ENCODE measurements at places on chromosomes 12 and 14. TPM values are rescaled to one million over a fixed set of nuclear protein-coding genes. Genes with fewer than 3 reads are reported as not detected.

- H3K27me3 ChIP-seq, result no peaks in the 10 kb centered on the region
- no peaks in the 10 kb centered on the region for H3K36me3 ChIP-seq
- peaks cover 15% of the 10 kb centered on the region for H3K4me1 ChIP-seq
- no peak for DNase-seq
- no peak overlapping the region for H3K4me3 ChIP-seq
These were observed 51.9 kb downstream of the RASSF8 start for GRCh38 chr12:26010293-26010821.

GRCh38 chr12:47808050-47808449 lies 11.7 kb downstream of the HDAC7 start:
- H3K36me3 ChIP-seq, result no peaks in the 10 kb centered on the region
- H3K4me3 ChIP-seq, result no peak overlapping the region
- no peaks in the 10 kb centered on the region for H3K27me3 ChIP-seq
- peak; percentile 83 for DNase-seq
- H3K4me1 ChIP-seq, result peaks cover 15% of the 10 kb centered on the region
- H3K27ac ChIP-seq, result peak overlapping the region; percentile 24

DNA sequence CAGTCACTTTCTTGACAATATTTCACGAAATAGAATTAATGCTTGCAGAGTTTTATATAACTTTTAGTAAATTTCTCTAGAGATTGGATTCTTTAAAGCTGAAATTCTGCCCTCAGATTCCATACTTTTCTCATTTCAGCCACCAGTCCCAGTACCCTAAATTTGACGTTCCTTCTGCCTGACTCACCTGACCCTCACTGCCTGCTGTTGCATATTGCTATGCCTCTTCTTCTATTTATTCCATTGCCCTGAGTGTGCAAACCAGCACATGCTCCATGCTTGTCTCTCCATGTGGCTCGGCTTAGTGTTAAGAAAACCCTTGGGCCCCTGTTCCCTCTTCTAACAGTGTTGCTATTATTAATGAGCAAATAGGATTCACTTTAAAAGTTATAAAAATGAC lies 533.3 kb downstream of the LRFN5 start:
- H3K27me3 ChIP-seq, result no peaks in the 10 kb centered on the region
- H3K27ac ChIP-seq, result no peak overlapping the region
- no peak for DNase-seq
- no peak overlapping the region for H3K4me3 ChIP-seq

DNA sequence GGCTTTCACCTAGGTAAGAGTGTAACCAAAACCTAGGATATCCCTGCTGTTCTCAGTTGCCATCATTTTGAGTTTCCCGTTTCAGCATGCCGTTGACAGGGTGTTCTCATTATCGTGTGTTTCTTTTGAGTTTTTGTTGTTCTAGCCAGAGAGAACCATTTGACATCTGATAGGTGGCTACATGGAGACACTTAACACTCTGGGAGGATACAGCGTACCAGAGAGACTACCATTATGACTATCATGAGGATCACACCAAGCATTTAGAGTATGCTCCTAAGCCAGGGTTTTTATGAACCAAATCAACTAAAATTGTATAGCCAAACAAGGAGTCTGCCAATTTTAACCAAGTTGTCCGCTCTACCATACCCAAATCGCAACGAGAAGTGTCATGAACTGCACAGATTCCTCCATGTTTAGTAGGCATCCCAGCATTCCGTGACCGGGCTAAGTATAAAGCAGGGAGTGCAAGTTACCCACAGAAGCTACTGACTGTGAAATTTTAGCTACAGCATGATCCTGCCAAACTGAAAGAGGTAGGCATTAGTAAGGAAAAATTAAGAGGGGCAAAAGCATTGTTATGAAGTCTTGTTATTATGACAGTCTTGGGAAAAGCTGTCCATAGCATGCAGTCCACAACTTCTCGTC lies 48.8 kb downstream of the MARK3 start:
- H3K4me3 ChIP-seq, result no peak overlapping the region
- H3K36me3 ChIP-seq, result no peaks in the 10 kb centered on the region
- no peak for DNase-seq
- H3K4me1 ChIP-seq, result peaks cover 6% of the 10 kb centered on the region
- H3K27me3 ChIP-seq, result no peaks in the 10 kb centered on the region
- H3K27ac ChIP-seq, result peak overlapping the region; percentile 38

- no peaks in the 10 kb centered on the region for H3K27me3 ChIP-seq
- no peaks in the 10 kb centered on the region for H3K4me1 ChIP-seq
- no peaks in the 10 kb centered on the region for H3K36me3 ChIP-seq
- H3K27ac ChIP-seq, result no peak overlapping the region
- no peak overlapping the region for H3K4me3 ChIP-seq
These were observed 376.7 kb downstream of the ZFP36L1 start for GRCh38 chr14:68416171-68416570.

GRCh38 chr12:79397609-79398008 lies 293.2 kb downstream of the PAWR start:
- H3K4me1 ChIP-seq, result peaks cover 1% of the 10 kb centered on the region
- no peaks in the 10 kb centered on the region for H3K36me3 ChIP-seq
- no peaks in the 10 kb centered on the region for H3K27me3 ChIP-seq
- no peak overlapping the region for H3K27ac ChIP-seq

GRCh38 chr12:9741726-9742125 lies 8.8 kb upstream of the CLECL1 start:
- H3K4me3 ChIP-seq, result no peak overlapping the region
- H3K27ac ChIP-seq, result no peak overlapping the region
- no peaks in the 10 kb centered on the region for H3K27me3 ChIP-seq
- H3K4me1 ChIP-seq, result no peaks in the 10 kb centered on the region
- H3K36me3 ChIP-seq, result no peaks in the 10 kb centered on the region

- peak; percentile 38 for DNase-seq
- H3K36me3 ChIP-seq, result no peaks in the 10 kb centered on the region
- H3K4me3 ChIP-seq, result no peak overlapping the region
- no peaks in the 10 kb centered on the region for H3K27me3 ChIP-seq
These were observed 53.5 kb upstream of the BEGAIN start for GRCh38 chr14:100640471-100641273.

DNA sequence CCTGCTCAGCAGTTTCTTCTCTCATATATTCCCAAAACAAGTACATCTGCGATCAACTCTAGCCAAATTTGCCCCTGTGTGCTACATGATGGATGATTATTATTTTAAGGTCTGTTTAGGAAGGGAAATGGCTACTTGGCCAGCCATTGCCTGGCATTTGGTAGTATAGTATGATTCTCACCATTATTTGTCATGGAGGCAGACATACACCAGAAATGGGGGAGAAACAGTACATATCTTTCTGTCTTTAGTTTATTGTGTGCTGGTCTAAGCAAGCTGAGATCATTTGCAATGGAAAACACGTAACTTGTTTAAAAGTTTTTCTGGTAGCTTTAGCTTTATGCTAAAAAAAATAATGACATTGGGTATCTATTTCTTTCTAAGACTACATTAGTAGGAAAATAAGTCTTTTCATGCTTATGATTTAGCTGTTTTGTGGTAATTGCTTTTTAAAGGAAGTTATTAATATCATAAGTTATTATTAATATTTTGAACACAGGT lies 45.5 kb downstream of the EID3 start:
- peaks cover 17% of the 10 kb centered on the region for H3K36me3 ChIP-seq
- DNase-seq, result no peak

DNA sequence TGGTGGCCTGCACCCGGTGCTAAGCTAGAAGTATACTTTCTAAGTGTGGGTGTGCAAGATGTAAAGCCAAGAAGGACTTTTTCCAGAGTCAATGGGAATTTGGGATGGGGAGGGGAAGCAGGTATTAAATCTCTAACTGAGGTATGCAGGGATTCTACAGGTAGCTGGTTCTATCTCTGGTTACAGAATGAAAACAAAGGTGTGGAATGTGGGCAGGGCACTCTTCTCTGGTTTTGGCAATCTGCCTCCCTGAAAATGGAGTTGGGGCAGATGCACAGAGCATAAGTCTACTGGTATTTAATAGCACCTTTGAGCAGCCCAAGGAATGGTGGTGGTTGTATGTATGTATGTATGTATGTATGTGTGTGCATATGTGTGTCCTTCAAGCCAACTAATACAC lies 66.7 kb upstream of the PPP1R12A start:
- DNase-seq, result no peak
- no peaks in the 10 kb centered on the region for H3K36me3 ChIP-seq
- no peak overlapping the region for H3K27ac ChIP-seq
- H3K27me3 ChIP-seq, result no peaks in the 10 kb centered on the region
- no peak overlapping the region for H3K4me3 ChIP-seq

DNA sequence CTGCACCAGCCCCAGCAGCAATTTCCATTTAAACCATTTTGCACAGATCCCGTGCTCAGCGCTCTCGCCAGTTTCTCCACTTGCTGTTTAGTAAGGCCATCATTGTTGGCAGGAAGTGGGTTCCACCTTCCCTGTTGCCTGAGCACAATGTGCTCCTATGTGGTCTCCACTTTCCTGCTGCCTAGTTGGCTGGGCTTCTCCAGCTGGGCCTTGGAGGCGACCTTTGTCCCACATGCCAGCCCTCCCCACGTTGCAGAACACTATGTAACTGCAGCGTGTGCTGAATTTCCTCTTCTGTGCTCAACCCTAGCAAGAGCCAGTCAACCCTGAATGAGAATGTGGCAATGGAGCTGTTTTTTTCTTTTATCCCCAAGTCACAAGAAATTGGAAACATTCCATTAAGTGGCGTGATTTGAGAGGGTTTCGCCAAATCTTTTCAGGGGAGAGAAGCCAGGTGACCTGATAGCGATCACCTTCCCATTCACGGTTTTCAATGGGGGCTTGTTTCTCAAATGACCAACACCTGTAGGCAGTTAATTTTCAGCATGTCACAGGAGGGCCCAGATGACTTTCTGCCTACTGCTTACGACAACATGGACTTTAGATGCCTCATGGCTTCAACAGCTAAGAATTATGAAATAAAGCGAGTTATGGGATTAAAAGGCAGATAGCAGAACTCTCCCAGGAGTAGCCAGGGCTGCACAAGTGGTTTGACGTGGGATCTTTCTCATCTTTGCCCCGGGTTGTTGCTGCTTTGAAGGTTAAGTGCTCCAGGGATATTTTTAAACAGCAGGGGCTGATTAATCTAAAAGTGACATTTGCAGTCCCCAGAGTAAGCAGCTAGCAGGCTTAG lies at the start of gene ACACB:
Gene ACACB (plus strand): TSS at position 830 of the 853 bp plus-strand sequence. CDS start 22,819 bp downstream, outside the sequence.
- no peak within 1 kb of the TSS for H3K27ac ChIP-seq
- no peak within 1 kb of the TSS for H3K4me3 ChIP-seq
- no peaks in the 10 kb centered on the region for H3K27me3 ChIP-seq
- H3K4me1 ChIP-seq, result no peaks in the 10 kb centered on the region

DNA sequence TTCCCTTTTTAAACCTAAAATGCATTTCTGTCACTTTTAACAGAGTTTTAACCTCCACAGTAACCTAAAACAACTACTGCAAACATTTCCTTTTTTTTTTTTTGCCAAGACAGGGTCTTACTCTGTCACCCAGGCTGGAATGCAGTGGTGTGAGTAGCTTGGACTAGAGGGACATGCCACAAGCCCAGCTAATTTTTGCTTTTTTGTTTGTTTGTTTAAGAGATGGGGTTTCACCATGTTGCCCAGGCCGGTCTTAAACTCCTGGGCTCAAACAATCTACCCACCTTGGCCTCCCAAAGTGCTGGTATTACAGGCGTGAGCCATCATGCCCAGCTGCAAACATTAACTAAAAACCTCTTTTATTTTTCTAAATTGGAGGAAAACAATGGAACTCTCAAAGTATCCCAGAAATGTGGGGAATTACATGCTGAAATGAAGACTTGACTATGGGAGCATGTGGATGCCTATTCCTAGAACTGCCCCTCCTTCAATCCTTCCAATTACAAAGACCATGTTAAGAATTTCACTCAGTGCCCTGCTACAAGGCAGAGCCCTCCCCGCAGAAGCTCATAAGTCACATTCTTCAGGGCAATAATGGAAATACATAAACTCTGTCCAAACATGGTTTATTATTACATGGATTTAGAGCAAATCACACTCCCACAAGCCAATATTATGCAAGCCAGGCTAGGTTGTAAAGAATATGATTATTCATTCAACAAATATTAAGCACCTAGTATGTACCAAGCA lies 66.9 kb downstream of the C12orf56 start:
- no peak for DNase-seq
- no peaks in the 10 kb centered on the region for H3K4me1 ChIP-seq
- H3K36me3 ChIP-seq, result no peaks in the 10 kb centered on the region
- no peak overlapping the region for H3K4me3 ChIP-seq
- H3K27ac ChIP-seq, result no peak overlapping the region
- no peaks in the 10 kb centered on the region for H3K27me3 ChIP-seq

DNA sequence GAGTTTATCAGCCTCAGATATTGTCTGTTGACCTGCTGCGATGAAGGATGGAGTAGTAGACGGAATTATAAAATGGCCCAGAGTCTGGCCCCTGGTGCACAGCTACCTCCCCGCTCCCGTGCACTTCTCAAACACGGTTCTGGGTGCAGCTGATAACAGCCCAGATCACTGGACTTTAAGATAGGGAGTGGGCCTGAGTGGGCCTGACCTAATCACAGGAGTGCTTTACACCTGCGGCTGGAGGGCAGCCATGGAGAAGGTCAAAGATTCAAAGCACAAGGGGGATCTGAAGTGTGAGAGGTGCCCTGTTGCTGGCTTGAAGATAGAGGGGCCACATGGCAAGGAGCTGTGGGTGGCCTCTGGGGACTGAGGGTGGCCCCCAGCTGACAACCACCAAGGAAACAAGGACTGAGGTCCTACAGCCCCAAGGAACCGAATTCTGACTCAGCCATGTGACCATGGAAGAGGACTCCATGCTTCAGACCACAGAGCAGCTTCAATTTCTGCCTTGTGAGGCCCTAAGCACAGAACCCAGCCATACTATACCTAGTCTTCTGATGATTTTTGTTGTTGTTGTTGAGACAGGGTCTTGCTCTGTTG lies 113.4 kb downstream of the ZNF664 start:
- H3K4me3 ChIP-seq, result no peak overlapping the region
- no peaks in the 10 kb centered on the region for H3K4me1 ChIP-seq
- no peaks in the 10 kb centered on the region for H3K36me3 ChIP-seq
- H3K27me3 ChIP-seq, result no peaks in the 10 kb centered on the region
- no peak for DNase-seq

DNA sequence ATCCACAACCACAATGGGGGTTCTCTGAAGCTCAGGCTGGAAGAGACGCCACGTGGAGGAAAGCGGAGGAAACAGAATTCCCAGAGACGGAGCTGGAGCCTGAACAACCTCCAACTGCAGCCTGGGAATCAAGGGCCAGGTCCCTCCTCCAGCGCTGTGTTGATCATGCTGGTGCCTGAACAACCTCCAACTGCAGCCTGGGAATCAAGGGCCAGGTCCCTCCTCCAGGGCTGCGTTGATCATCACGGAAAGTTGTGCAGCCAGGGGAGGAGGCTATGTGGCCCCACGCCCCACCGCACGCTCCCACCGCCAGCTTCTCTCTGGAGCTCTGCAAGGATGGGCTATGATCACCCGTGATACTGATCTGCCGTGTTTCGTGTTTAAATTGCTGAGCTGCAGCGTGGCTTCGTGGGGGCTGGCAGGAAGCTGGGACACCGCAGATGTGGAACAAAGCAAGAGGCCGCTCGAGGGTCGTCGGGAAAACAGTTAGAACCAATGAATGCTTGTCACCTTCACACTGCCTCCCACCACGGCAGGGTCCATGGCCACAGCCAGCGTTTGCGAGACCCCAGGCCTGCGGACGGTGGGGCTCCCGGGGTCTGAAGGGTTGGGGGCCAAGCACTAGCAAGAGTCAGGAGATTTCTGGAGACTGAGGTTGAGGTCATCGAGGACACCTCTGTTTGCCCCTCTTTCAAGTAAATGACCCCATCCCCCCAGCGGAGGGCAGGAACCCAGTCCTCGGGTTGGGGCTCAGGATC lies 51.8 kb upstream of the FBRSL1 start:
- H3K27me3 ChIP-seq, result no peaks in the 10 kb centered on the region
- H3K4me3 ChIP-seq, result no peak overlapping the region
- H3K36me3 ChIP-seq, result no peaks in the 10 kb centered on the region
- H3K27ac ChIP-seq, result no peak overlapping the region
- no peak for DNase-seq

Gene BCL11B
- 0.58 TPM for total RNA-seq

Gene SLC25A21
- total RNA-seq, result 1.3 TPM

Gene TESPA1
- 2.1 TPM for total RNA-seq

Gene TUNAR
- not detected for total RNA-seq

Gene CATSPERB
- total RNA-seq, result 15.3 TPM

Gene SGPP1
- 17.5 TPM for total RNA-seq
